ENCODE measurements at places on chromosomes 5 and 9.

- no peak for DNase-seq
These were observed 25.9 kb upstream of the IDNK start for GRCh38 chr9:83596899-83597504.

GRCh38 chr5:149151717-149152116 lies 10.4 kb downstream of the ABLIM3 start:
- no peak for DNase-seq

- no peak for DNase-seq
These were observed 194.1 kb downstream of the GNA14 start for GRCh38 chr9:77453825-77454647.

DNA sequence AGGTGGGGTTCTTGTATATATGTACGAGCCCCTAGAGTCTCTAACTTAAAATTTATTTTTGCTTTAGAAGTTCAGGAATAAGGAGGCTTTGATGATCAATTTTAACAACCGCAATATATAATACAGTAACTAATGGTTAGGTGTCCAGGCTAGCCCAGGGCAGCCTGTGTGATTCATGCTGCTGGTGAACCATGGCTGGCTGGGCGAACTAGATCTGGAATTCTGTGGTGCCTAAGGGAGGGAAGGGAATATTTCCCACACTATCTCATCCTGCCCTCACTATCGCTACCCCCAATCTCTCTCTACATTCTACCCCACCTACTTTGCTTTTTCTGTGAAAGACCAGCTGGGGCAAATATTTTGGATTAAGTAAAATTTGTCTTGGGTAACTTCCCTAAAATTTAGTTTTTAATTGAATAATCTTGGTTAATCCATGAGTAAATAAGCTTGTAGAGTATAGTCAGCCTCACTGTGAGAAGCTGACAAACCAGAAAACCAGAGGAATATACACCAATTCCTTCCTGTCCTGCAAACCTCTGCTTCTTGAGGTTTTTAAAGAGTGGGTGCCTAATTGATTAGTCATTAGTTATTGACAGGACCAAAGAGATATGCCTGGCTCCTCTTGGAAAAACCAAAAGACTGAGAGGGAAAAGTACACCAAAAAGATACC lies 115.1 kb upstream of the CCDC152 start:
- no peak for DNase-seq

DNA sequence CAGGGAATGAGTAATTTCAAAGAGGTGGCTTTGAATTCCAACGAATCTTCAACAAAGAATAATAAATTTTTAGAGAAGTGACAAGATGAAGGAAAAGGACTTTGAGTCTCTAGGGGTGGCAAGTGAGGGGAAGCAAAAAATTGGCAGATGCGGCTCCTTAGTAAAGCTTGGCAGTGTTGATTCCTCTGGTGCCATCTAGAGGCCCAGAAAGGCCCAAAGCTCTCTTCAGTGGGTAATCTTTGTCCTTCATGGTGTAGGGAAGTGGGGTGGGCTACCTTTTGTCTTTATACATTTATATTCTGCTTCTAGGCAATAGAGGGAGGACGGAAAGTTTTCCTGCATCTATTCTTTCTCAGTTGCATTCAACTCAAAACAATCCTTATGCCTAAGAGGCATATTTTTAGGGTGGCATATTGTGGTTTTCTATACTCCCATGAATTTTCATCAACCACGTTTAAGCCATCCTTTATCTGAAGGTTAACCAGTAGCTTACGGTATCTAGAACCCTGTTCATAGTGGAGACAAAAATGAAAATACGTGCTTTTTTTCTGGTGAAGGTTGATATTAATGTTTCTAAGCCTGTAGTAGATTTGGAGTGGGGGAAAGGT lies 17.5 kb upstream of the ROPN1L start:
- no peak for DNase-seq
